ENCODE measurements at places on chromosomes 12 and 14.

- peak; percentile 80 for DNase-seq
These were observed 10.6 kb downstream of the CEP128 start for GRCh38 chr14:80930836-80931389.

GRCh38 chr14:69010648-69011047 is 31.5 kb upstream of the ACTN1 start:
- DNase-seq: no peak

DNA sequence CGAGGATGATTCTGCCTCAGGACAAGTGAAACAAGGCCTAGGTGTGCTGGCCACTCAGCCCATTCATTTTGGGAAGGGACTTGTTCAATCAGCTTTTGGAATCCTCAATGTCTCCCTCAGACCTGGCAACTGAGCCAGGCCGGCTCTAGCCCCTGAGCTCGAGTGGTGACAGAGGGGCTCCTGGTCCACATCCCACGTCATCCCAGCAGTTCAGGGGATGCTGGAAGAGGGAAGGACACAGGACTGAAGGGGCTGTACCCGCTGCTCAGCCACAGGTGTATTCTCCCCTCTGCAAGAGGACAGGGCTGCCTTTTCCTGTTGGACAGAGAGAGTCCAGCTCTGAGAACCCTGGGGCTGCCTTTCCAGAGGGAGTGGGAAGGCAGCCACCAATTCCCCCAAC is 244.6 kb upstream of the SFSWAP start:
- no peak for DNase-seq

DNA sequence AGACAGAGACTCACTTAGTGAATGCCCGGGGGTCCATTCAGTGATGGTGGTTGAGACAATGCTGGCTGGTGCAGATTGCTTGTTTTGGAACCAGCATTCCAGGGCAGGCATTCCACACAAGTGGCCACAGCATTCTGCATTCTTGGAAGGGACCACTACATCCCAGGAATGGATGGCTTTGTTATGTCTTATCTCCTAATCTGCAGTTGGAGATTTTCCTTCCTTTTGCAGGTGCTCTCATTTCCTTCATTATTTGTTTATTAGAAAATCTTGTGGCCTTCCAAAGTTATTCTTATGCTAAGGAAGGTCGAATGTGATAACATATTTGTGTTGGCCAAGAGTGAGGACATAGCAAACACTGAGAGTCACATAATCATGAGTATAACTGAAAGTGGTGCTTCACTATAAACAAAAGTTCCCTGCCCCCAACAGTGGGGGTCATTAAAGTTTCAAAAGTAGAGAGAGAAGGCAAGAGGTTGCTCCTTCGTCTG is 66.0 kb downstream of the BMP4 start:
- no peak for DNase-seq

DNA sequence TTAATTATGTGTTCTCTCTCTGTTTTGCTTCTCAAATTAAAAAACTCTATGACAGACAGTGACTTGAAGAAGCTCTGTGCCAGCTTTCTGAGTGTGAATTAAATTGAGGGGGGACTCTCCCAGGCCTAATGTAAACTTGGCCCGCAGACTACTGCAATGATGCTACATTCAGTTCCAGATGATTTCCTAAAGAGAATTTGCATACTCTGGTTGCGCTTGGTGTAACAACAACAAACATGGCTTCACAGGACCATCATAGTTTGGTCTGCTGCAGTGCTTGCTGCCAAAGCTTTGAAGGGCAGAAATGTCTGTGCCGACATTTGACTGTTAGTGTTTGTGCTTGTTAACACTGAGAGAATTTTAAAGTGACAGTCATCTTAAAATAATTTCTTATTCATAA is 25.0 kb downstream of the CFAP54 start:
- no peak for DNase-seq

GRCh38 chr12:104964856-104965205 is 6.7 kb upstream of the SLC41A2 start:
- no peak for DNase-seq

Measured in fibroblast of skin of left quadriceps (primary cell).